Fibroblast of mammary gland (primary cell): ENCODE measurements at places on chromosomes 3 and 15.

DNA sequence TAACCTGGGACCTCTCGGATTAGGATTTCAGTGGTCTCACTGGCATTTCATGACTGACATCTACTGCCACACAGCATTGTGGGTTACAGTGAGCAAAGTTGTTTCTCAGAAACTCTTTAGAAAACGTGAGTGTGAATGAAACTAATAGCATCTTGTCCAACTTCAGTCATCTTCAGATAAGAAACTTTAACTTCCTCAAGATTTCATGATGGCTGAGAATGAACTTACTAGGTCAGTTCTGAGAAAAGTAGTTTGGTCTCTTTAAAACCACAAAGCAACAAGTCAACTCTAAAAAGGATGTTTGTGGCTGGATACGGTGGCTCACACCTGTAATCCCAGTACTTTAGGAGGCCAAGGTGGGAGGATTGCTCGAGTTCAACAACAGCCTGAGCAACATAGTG is 14.2 kb upstream of the HOMER2 start:
- DNase-seq: no peak

GRCh38 chr3:54985856-54986255 is 58.0 kb upstream of the LRTM1 start:
- no peak for DNase-seq

DNA sequence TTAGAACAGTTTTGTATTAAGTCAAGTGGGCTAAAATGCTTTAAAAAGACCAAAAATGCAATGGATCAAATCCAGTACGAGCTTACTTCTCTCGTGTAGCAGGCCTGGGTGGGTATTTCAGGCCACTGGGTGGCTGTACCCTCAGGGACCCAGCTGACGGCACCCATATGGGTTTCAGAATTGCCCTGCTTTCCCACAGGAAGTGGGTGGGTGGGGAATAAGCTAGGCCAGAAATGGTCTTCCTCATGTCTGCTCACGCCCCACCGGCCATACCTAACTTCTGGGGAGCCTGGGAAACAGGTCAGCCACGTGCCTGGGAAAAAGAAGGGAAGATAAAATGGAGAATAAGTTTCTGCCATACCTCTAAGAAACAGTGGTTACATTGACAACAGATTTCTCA is 20.3 kb downstream of the GPR160 start:
- DNase-seq: no peak

GRCh38 chr3:65951836-65952505 is 86.7 kb downstream of the MAGI1 start:
- peak; percentile 55 for DNase-seq

DNA sequence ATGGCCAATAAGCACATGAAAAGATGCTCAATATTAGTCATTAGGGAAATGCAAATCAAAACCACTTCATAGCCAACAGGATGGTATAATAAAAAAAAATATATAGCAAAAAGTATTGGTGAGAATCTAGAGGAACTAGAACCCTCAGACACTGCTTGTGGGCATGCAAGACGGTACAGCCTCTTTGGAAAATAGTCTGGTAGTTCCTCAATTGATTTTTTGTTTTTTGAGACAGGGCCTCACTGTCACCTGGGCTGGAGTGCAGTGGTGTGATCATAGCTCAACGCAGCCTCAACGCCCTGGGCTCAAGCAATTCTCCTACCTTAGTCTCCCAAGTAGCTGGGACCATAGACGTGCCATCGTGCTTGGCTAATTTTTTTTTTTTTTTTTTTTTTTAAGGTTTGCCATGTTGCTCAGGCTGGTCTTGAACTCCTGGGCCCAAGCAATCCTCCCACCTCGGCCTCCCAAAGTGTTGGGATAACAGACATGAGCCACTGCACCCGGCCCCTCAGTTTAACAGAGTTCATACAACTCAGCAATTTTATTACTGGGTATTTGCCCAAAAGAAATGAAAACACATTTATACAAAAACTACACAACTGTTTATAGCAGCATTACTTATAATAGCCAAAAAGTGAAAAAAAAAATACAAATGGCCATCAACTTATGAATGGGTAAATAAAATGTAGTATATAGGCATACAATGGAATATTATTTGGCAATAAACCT is 5.1 kb downstream of the PRC1 start:
- DNase-seq: no peak

DNA sequence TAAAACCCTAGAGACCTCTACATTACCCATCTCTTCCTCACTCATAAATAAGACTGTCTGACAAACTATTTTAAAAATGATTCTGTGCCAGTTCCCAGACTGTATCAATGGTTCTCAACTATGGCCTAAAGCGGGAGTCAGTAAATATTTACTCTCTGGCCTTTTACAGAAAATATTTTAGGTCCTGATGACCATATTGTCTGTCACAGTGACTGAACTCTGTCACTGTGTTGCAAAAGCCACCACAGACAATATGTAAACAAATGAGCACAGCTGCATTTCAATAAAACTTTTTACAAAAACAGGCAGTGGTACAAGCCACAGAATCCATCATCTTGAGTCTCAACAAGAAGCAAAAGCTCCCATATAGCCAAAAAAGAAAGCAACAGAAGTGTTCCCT is 45.4 kb downstream of the PLOD2 start:
- DNase-seq: no peak

GRCh38 chr3:95351158-95351557 is 1288.3 kb downstream of the NSUN3 start:
- DNase-seq: no peak

GRCh38 chr15:90685591-90686434 is 31.3 kb upstream of the BLM start:
- no peak for DNase-seq
